ENCODE measurements at places on chromosomes 16 and 17.

- peak; percentile 95 for DNase-seq
Observed at GRCh38 chr17:50550661-50551432, 3.9 kb downstream of the SPATA20 start.

DNA sequence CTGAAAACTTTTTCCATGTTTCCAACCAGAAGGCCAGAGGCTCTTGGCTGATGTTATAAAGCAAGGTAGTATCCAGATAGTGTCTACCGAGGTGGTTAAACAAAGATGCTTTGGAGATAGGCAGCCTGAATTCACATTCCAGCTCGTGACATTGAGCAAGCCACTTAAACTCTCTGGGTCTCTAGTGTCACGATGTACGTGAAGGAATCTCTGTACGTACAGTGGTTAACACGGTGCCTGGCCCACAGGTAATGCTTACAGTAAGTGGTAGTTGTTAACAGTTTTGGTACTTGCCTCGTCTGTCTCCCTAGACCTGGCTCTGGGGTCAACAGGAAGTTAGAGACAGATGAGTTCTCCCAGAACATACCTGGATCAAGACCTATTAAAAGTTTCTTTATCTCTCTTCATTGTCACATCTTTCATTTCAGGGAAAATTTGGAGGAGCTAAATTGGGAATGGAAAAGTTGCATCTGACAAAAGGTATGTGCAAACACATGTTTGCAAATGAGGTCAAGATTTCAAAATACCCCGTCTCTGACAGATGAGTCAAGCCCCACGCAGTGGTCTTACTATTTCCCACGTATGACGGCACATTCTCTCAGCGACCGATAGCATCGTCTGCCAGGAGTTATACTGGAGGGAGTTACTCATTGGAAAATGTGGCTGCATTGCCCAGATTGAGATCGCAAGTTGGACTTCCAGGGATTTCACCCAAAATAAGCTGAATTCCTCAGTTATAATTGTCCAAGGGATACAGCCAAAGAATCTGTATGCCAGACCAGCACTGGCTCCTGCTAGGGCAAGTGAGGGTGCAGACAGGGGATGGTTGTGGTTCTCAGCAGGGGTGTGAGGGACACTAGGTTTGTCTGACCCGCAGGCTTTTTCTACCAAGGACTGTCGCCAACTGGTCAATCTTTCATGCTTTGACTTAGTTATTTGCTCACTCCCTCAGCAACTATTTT is 18.9 kb upstream of the MYH10 start:
- DNase-seq, result no peak

- peak; percentile 32 for DNase-seq
Observed at GRCh38 chr17:5758651-5759050, 174.3 kb upstream of the NLRP1 start.

DNA sequence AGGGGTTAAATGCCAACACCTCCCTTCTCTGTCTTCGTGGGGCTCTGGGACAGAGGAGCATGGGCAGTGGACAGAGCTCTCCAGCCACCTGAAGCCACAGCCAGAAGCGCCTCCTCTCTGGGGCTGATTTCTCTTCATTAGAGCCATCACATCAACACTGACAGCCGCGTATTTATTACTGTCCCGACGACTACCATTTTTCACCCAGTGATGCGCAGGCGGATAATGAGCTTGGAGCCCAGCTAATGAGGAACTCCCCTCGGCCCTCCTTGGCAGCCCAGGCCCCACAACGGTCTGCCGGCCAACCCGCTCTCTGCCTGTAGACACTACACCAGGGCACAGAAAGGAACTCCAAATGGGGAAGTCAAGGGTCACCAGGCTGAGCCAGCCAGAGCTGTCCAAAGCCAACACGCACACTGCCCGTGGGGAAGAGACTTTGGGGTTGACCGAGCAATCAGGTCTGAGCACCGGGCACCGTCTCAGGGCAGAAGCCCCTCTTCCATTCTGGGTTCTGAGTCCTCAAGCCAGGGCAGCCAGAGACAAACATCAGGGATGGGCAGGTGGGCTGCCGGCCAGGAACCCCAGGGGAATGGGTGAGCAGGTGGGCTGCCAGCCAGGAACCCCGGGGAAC is 13.2 kb downstream of the SDK2 start:
- no peak for DNase-seq

DNA sequence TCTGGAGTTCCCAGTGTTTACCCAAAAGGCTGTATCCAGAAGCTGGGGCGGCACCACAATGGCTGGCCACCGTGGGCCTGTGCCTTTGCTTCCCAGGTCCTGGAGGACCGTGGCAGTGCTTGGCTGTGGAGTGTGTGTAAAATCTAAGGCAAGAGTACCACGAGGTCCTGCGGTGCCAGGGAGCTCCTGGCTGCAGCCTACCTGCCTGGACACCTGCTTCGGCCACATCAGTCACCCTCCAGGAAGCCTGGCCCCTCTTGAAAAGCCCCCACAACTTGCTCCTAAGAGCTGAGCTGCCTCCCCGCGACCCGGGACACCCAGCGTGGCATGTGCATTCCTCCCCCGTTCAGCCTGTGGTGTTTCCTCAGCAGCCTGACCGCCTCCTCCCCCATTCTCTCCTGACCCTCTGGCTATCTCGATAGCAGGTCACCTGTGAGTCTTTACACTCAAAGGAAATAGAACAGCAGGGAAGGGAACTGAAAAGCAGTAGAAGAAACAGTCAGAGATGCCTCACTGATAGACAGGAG is 7.9 kb downstream of the TIMM22 start:
- no peak for DNase-seq

GRCh38 chr17:72901083-72901482 is 191.4 kb downstream of the SLC39A11 start:
- DNase-seq, result no peak

- DNase-seq, result no peak
Observed at GRCh38 chr17:17506893-17507464, 10.8 kb upstream of the RASD1 start.

GRCh38 chr17:57553526-57553925 is 191.6 kb downstream of the CCDC182 start:
- DNase-seq, result peak; percentile 52

Measured in WERI-Rb-1 (cell line).